ENCODE measurements at places on chromosomes 16 and 17. TPM values are rescaled to one million over a fixed set of nuclear protein-coding genes. Genes with fewer than 3 reads are reported as not detected.

- peaks cover 29% of the 10 kb centered on the region for H3K4me1 ChIP-seq
- no peak for DNase-seq
- no peak overlapping the region for H3K27ac ChIP-seq
- no peaks in the 10 kb centered on the region for H3K27me3 ChIP-seq
- no peak overlapping the region for H3K4me3 ChIP-seq
Measured at GRCh38 chr17:2002767-2003329, 22.3 kb downstream of the RTN4RL1 start.

- peaks cover 4% of the 10 kb centered on the region for H3K4me1 ChIP-seq
- no peak for DNase-seq
- no peak overlapping the region for H3K27ac ChIP-seq
Measured at GRCh38 chr17:27888067-27888466, 5.1 kb downstream of the LYRM9 start.

DNA sequence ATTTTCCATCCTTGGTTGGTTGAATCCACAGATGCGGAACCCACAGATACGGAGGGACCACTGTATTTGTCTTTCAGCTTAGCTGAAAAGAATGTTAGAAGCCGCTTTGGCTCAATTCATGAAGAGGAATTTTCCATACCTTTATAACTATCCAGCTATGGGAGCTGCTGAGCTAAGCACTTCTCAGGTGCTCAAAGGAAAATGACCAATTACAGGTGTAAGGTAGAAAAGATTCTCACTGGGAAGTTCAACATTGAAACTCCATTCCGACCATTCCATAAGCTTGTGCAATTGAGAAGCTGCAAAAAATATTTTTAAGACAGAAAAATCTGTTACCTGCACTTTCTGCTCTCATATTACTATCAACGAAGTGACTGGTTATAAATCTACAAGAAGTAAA, 2.7 kb downstream of the AHSP start:
- peaks cover 17% of the 10 kb centered on the region for H3K4me1 ChIP-seq
- no peak overlapping the region for H3K4me3 ChIP-seq
- DNase-seq: no peak
- no peak overlapping the region for H3K27ac ChIP-seq
- H3K36me3 ChIP-seq: no peaks in the 10 kb centered on the region

DNA sequence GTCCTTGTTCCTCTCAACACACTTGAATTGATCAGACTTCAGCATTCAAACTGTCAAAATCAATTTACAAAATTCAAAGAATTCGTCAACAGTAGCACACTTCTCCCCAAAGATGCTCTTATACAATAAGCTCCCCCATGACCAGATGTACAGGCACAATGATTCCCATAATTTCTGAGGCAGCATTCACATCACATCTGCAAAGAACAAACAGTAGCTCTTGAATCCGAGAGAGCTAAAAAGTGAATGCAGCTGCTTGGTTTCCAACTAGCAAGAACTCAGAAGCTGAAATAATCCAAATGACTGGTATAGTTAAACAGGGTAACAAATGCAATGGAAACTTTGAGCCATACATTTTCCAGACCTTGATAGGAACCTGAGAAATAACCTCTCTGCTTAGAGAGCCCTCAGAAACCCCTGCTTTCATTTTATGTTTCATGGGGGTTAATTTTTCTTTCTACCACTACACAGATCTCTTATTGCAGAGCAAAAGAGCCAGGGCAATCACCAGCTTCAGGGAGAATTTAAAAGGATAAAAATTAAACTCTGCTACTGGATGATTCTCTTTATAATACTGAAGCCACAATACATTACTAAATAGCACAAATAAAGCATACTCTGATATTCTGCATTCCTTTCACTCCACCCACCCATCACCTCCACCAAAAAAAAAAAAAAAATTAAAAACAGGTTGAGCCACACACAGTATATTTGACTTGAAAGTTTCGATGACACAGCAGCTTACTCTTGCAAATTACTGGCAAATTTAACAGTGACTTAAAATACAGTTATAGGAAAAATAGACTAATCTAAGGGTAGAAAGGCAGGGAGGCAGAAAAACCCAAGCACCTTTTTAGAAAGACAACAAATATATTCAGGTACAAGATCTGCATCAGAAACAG, 23.1 kb upstream of the TMEM97 start:
- H3K27me3 ChIP-seq: peaks cover 6% of the 10 kb centered on the region
- no peak overlapping the region for H3K4me3 ChIP-seq
- H3K27ac ChIP-seq: no peak overlapping the region
- H3K4me1 ChIP-seq: no peaks in the 10 kb centered on the region

GRCh38 chr17:6446516-6447100, 2.4 kb downstream of the PIMREG start:
- peaks cover 15% of the 10 kb centered on the region for H3K4me1 ChIP-seq
- no peak overlapping the region for H3K27ac ChIP-seq
- no peak for DNase-seq
- H3K4me3 ChIP-seq: no peak overlapping the region
- no peaks in the 10 kb centered on the region for H3K36me3 ChIP-seq

- no peaks in the 10 kb centered on the region for H3K36me3 ChIP-seq
- H3K27me3 ChIP-seq: no peaks in the 10 kb centered on the region
- no peak overlapping the region for H3K27ac ChIP-seq
- no peak for DNase-seq
- no peaks in the 10 kb centered on the region for H3K4me1 ChIP-seq
Measured at GRCh38 chr17:5184288-5184687, 7.4 kb downstream of the ZNF594 start.

DNA sequence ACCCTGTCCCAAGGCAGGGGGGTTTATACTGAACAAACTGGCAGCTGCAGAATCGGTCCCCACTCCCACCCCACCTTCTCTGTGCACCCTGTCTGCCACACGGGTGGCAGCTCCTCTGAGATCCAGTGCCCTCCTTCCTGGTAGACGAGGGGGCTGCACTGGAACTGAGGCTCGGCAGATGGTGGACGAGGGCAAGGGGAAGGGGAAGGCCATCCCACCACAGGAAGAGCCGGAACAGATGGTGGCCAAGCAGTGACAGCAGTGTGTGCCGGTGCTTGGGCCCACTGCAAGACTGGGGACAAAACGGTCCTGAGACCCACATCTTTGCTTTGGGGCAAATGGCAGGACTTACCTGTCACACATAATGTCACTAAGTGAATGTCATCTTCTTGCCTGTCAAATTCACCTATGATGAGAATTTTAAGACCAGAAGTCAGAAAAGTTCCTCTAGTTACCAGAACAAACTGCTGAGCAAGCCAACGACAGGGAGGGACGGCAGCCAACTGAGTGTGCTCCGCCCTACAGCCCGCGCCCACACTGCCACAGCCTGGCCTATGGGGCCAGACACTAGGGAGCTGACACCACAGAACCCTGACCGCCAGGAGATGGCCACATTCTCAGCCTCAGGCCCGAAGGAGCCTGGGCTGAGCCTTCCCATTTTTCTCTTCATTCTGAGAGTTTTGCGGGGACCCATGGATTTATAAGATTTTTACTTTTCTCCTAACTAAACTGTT, 14.4 kb downstream of the NTAN1 start:
- peak; percentile 87 for DNase-seq
- peaks cover 30% of the 10 kb centered on the region for H3K36me3 ChIP-seq
- no peak overlapping the region for H3K4me3 ChIP-seq

GRCh38 chr16:56067406-56067805, 123.9 kb upstream of the GNAO1 start:
- no peaks in the 10 kb centered on the region for H3K4me1 ChIP-seq
- DNase-seq: no peak

DNA sequence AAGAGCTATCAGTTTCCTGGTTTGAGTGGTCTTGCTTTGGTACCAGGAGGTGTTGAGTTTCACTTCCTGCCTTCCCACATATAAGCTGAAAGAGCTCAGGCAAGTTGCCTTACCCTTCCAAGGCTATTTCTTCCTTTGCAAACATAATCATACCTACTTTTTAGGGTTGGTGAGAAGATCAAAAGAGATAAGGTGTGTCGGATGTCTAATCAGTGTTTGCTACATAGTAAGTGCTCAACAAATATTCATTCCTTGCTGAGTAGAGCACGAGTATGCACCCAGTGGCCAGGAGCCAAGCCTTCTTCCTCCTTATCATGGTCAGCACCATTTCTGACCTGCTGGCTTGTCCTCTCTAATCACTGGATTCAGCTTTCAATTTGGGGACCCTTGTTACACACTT, 12.7 kb upstream of the TMEM98 start:
- no peaks in the 10 kb centered on the region for H3K36me3 ChIP-seq
- DNase-seq: no peak
- peaks cover 14% of the 10 kb centered on the region for H3K4me1 ChIP-seq
- H3K4me3 ChIP-seq: no peak overlapping the region
- H3K27ac ChIP-seq: no peak overlapping the region
- no peaks in the 10 kb centered on the region for H3K27me3 ChIP-seq

GRCh38 chr17:50312308-50312707, 33.6 kb upstream of the XYLT2 start:
- H3K4me1 ChIP-seq: no peaks in the 10 kb centered on the region
- DNase-seq: no peak
- H3K27ac ChIP-seq: no peak overlapping the region
- H3K36me3 ChIP-seq: no peaks in the 10 kb centered on the region
- H3K4me3 ChIP-seq: no peak overlapping the region
- no peaks in the 10 kb centered on the region for H3K27me3 ChIP-seq

DNA sequence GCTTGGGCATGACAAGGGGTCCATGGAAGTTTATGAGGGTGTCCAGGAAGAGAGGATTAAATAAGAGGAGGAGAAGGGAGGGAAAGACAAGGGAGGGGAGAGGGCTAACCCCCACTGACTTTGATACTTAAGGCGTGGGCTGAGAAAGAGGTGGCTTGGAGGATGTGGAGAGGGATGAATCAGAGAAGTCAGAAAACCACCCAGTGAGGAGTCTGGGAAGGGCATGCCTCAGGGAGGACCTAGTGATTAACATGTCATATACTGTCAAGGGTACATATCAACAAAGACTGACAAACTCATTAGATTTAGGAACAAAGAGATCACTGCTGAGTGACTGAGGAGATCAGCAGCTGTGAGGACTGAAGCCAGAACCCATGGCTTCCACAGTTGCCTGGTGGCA, 145.4 kb downstream of the IRX5 start:
- peak; percentile 20 for DNase-seq
- no peaks in the 10 kb centered on the region for H3K4me1 ChIP-seq
- no peaks in the 10 kb centered on the region for H3K27me3 ChIP-seq
- H3K4me3 ChIP-seq: no peak overlapping the region
- H3K27ac ChIP-seq: no peak overlapping the region
- H3K36me3 ChIP-seq: no peaks in the 10 kb centered on the region

GRCh38 chr17:39122991-39123390, 28.4 kb downstream of the PLXDC1 start:
- DNase-seq: no peak
- H3K36me3 ChIP-seq: no peaks in the 10 kb centered on the region
- no peaks in the 10 kb centered on the region for H3K4me1 ChIP-seq
- H3K27me3 ChIP-seq: no peaks in the 10 kb centered on the region
- H3K4me3 ChIP-seq: no peak overlapping the region

GRCh38 chr17:77767148-77767547, 191.4 kb upstream of the TNRC6C start:
- no peaks in the 10 kb centered on the region for H3K4me1 ChIP-seq
- H3K36me3 ChIP-seq: no peaks in the 10 kb centered on the region
- H3K27ac ChIP-seq: no peak overlapping the region
- no peaks in the 10 kb centered on the region for H3K27me3 ChIP-seq
- H3K4me3 ChIP-seq: no peak overlapping the region

DNA sequence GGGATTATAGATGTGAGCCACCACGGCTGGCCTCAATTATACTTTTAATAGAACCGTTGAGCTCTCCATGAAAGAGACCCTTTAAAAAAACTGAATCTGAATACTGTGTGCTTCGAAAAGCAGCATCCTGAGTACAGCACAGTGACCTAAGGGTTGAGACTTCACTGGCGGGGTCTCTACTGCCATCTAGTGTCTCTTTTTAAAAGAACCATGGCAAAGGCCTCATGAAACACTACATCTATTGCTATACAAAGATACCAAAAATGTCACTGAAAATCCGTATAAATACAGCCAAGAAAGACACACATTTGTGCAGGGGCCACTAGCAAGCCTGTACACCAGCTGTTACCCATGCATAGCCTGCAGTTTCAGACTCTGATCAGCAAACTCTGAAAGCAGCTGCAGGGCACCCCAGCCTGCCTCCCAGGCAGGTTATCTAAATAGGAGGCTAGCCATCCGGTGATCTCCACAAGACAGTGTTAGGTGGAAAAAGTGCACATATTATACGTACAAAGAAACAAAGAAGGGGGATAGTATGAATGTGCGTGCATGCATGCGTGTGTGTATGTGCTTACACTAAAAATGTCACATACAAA, 35.3 kb downstream of the NPLOC4 start:
- peaks cover 10% of the 10 kb centered on the region for H3K36me3 ChIP-seq
- peaks cover 21% of the 10 kb centered on the region for H3K4me1 ChIP-seq
- DNase-seq: no peak
- no peaks in the 10 kb centered on the region for H3K27me3 ChIP-seq
- no peak overlapping the region for H3K27ac ChIP-seq

DNA sequence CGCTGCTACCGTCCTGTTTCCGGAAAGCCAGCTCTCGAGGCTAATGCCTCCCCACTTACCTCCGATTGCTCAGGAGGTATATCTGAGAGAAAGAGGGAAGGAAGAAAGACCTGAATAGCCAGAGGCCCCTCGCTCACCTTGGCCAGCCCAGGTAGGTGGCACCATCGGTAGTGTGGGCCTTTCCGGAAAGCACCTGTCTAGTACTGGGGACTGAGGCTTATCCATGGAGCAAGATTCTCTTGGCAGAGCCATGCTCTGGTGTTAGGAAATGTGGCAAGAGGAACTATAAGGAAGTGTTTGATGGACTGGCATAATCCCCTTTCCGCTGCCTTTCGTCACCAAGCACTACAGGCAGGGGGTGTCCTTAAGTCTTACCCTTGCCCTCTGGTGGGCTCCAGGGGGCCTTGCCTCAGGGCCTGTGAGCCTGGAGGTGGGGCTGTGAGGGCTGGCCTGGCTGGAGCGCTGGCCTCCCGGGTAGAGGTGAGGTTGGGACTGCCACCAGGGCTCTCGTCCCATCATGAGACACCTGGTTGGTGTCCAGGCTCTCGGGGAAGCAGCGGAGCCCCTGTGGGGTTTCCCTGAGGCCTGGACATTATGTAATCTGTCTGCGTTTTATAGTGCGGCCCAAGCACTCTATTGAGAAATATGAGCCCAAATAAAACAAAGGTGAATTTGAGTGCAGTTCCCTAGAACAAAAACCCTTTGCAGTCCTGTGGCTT, 2.9 kb downstream of the CMIP start:
- peak overlapping the region; percentile 82 for H3K27ac ChIP-seq
- peaks cover 56% of the 10 kb centered on the region for H3K4me1 ChIP-seq
- peak overlapping the region; percentile 93 for H3K4me3 ChIP-seq
- DNase-seq: no peak
- H3K27me3 ChIP-seq: no peaks in the 10 kb centered on the region

ABCC3 gene
- 1.2 TPM for total RNA-seq

FA2H gene
- total RNA-seq: not detected

HS3ST3A1 gene
- 3.7 TPM for total RNA-seq

SCIMP gene
- 4.1 TPM for total RNA-seq

CCDC200 gene
- not detected for total RNA-seq

SYCE1L gene
- total RNA-seq: not detected

TBC1D28 gene
- not detected for total RNA-seq

All from sigmoid colon (tissue), 7 donors.